Fibroblast of lung (primary cell): ENCODE measurements at places on chromosomes 2 and 18. TPM values are rescaled to one million over a fixed set of nuclear protein-coding genes. Genes with fewer than 3 reads are reported as not detected.

DNA sequence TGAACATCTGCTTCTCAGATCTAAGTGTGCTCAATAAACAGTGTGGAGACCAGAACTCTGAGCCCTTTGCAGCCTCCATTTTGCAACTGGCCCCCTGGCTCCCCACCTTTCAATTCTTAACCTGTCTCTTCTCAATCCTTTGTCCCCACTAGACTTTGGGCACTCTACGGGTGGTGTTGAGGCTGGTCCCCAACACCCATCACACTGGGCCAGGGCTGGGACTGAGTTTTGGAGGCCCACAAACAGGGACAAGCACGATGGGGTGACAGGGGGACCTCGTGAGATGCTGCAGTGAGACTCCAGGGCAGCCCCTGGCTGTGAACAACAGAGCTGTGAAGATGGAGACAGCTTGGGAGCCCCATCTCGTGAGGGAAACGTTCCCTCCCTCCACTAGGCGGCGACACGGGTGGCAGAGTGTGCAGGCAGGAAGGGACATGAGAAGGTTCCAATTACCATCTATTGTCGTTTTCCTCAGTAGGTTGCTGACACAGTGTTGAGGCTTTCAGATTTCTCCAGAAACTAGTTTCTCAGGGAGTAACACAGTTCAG is 1.2 kb downstream of the ANKMY1 start:
- DNase-seq = peak; percentile 39
- no peak overlapping the region for H3K27ac ChIP-seq
- H3K4me1 ChIP-seq = peaks cover 5% of the 10 kb centered on the region
- no peak overlapping the region for H3K4me3 ChIP-seq
- no peaks in the 10 kb centered on the region for H3K27me3 ChIP-seq

GRCh38 chr2:167209784-167210183 is 321.5 kb downstream of the XIRP2 start:
- no peak overlapping the region for H3K4me3 ChIP-seq
- no peaks in the 10 kb centered on the region for H3K36me3 ChIP-seq
- no peak for DNase-seq
- H3K4me1 ChIP-seq = no peaks in the 10 kb centered on the region

DNA sequence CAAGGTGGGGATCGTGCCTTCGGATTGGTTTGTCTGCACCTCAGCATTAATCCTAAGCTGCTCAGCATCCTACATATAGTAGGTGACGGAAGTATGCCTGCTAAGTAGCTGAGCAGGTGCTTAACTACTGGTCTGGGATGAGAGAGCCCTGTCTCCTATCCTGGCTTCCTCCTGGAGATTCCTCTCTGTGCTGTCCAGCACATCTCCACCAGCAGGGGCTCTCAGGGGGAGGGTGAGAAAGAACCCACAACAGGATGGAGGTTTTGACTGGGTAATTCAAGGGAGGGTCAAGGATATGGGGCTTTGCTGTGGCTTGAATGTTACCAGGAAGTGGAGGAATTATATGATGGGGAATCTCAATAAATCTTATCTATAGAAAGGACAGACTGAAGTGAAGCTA is 45.4 kb upstream of the KIF5C start:
- no peak overlapping the region for H3K4me3 ChIP-seq
- H3K27me3 ChIP-seq = no peaks in the 10 kb centered on the region
- H3K4me1 ChIP-seq = no peaks in the 10 kb centered on the region
- no peak overlapping the region for H3K27ac ChIP-seq

- no peaks in the 10 kb centered on the region for H3K27me3 ChIP-seq
- peak; percentile 50 for DNase-seq
- H3K4me3 ChIP-seq = no peak overlapping the region
- H3K4me1 ChIP-seq = peaks cover 27% of the 10 kb centered on the region
- H3K36me3 ChIP-seq = no peaks in the 10 kb centered on the region
Measured at GRCh38 chr2:149739171-149739882, 151.8 kb upstream of the MMADHC start.

- no peaks in the 10 kb centered on the region for H3K27me3 ChIP-seq
- no peaks in the 10 kb centered on the region for H3K36me3 ChIP-seq
- DNase-seq = no peak
- peak overlapping the region; percentile 82 for H3K4me3 ChIP-seq
- peaks cover 3% of the 10 kb centered on the region for H3K4me1 ChIP-seq
Measured at GRCh38 chr18:63317982-63318888, 1.3 kb downstream of the BCL2 start.

- no peak overlapping the region for H3K4me3 ChIP-seq
- DNase-seq = no peak
- H3K4me1 ChIP-seq = no peaks in the 10 kb centered on the region
- H3K36me3 ChIP-seq = no peaks in the 10 kb centered on the region
- H3K27ac ChIP-seq = no peak overlapping the region
- H3K27me3 ChIP-seq = no peaks in the 10 kb centered on the region
Measured at GRCh38 chr2:1378456-1379150, 34.7 kb upstream of the TPO start.

DNA sequence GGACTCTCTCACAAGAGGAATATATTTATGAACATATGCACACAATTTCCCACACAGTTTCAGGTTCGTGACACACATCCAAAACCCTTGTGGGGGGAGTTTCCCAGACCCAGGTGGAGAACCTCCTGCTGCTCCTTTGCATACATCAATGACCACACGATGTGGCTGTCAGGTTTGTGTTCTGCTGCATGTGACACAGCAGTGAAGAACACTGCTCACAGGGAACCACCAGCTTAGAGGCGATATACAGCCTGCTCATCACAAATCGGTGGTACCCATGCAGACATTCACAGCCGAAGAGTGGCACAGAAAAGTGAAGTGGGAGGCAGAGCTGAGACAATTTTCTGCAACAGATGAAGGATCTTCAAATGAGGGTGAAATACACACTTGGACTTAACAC is 175.6 kb upstream of the ZFP36L2 start:
- no peaks in the 10 kb centered on the region for H3K27me3 ChIP-seq
- H3K27ac ChIP-seq = no peak overlapping the region
- no peak overlapping the region for H3K4me3 ChIP-seq
- peaks cover 7% of the 10 kb centered on the region for H3K4me1 ChIP-seq
- no peaks in the 10 kb centered on the region for H3K36me3 ChIP-seq

GRCh38 chr2:136359121-136359965 is 241.4 kb upstream of the CXCR4 start:
- H3K4me1 ChIP-seq = no peaks in the 10 kb centered on the region
- no peak for DNase-seq
- no peak overlapping the region for H3K27ac ChIP-seq
- no peaks in the 10 kb centered on the region for H3K27me3 ChIP-seq
- no peak overlapping the region for H3K4me3 ChIP-seq
- no peaks in the 10 kb centered on the region for H3K36me3 ChIP-seq

- peaks cover 5% of the 10 kb centered on the region for H3K4me1 ChIP-seq
- H3K27me3 ChIP-seq = no peaks in the 10 kb centered on the region
- no peak overlapping the region for H3K4me3 ChIP-seq
- H3K27ac ChIP-seq = peak overlapping the region; percentile 58
- no peaks in the 10 kb centered on the region for H3K36me3 ChIP-seq
Measured at GRCh38 chr2:24702800-24703199, 90.4 kb downstream of the PTRHD1 start.

DNA sequence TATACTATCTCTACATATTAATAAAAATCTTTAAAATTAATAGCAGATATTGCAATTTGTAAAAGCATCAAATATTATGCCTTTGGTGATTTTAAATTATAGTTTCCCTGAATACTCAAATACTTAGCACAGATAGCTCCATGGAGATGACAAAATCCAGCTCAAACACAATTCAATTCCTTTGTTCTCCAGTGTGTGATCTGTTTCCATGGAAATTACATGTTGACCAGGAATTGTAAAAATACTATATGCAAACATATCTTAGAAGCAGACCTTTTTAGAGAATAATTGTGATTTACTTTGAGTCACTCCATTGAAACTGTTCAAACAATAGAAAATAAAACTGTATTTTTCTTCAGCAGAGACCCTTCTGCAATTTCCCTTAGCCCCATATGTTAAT is 68.3 kb downstream of the FAM161A start:
- H3K27ac ChIP-seq = no peak overlapping the region
- DNase-seq = no peak
- H3K36me3 ChIP-seq = no peaks in the 10 kb centered on the region
- H3K4me1 ChIP-seq = no peaks in the 10 kb centered on the region
- no peak overlapping the region for H3K4me3 ChIP-seq
- H3K27me3 ChIP-seq = no peaks in the 10 kb centered on the region

DNA sequence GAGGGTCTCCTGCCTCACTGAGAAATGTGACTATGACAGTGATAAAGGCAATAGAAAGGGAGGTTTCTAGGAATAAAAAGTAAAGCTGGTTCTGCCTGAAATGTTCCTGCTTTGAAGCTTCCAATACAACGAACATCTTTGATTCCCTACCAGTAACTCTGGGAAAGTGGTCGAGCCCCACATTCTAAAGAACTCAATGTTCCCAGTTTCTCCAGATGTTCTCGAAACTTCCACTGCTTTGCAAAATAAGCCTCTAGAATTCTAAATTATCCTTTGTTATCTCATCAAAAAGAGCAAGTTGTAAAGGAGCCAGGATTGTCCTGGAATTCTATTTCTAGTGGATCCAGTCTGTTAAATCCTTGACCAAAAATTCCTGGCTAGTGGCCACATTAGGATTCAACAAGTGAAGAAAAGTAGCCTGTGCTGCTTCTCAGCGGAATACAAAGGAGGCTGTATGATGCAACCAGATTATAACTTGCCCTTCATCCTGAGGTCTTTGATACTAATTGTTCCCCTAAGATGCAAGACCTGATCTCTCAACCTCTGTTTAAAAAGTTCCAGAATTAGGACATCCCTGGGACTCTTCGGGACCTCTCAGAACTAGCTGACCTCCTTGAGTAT is 8.4 kb downstream of the SCN7A start:
- H3K36me3 ChIP-seq = no peaks in the 10 kb centered on the region
- no peak overlapping the region for H3K4me3 ChIP-seq
- no peaks in the 10 kb centered on the region for H3K4me1 ChIP-seq
- no peak overlapping the region for H3K27ac ChIP-seq

GRCh38 chr18:48663931-48664847 is 125.4 kb downstream of the CTIF start:
- peaks cover 14% of the 10 kb centered on the region for H3K36me3 ChIP-seq
- H3K27me3 ChIP-seq = no peaks in the 10 kb centered on the region
- DNase-seq = peak; percentile 41
- H3K27ac ChIP-seq = no peak overlapping the region

GRCh38 chr2:10901160-10901939 is 10.4 kb upstream of the KCNF1 start:
- no peak overlapping the region for H3K4me3 ChIP-seq
- H3K4me1 ChIP-seq = no peaks in the 10 kb centered on the region
- DNase-seq = peak; percentile 39
- H3K36me3 ChIP-seq = no peaks in the 10 kb centered on the region

- peaks cover 14% of the 10 kb centered on the region for H3K36me3 ChIP-seq
- peaks cover 3% of the 10 kb centered on the region for H3K4me1 ChIP-seq
- no peaks in the 10 kb centered on the region for H3K27me3 ChIP-seq
- H3K4me3 ChIP-seq = no peak overlapping the region
- H3K27ac ChIP-seq = no peak overlapping the region
- no peak for DNase-seq
Measured at GRCh38 chr2:69518841-69519240, 81.6 kb upstream of the NFU1 start.

DNA sequence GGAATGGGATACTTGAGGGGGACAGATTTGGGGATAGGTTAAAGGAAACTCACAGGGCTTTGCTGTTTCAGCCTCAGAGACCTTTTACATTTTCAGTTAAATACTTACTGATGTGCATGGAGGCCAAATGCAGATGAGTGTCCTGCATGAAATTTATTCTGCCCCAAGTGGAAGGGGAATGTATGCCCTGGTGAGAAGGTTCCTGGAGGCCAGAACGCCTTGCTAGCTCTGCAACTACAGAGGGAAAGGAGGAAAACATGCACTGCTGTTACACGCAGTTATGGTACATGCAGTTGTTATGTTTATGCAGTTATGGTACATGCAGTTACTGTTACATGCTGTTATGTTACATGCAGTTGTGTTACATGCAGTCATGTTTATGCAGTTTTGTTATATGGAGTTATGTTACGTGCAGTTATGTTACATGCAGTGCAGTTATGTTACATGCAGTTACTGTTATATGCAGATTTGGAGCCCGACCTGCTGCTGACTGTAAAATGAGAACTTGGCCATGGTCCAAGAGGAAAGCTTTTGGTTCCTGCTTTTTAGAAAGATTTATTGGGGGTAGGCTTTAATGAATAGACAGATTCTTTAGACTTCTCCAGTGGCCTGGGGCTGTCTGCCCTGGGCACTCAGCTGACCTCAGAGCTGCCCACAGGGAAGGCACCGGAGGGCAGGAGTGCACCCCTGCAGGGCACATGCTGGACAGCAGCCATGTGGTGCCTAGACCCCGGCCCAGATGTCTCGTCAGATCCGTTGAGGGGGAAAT is 84.1 kb downstream of the LDLRAD4 start:
- no peaks in the 10 kb centered on the region for H3K36me3 ChIP-seq
- no peaks in the 10 kb centered on the region for H3K27me3 ChIP-seq
- H3K27ac ChIP-seq = no peak overlapping the region
- no peak for DNase-seq

GRCh38 chr2:191791953-191792560 is 54.8 kb downstream of the CAVIN2 start:
- H3K4me1 ChIP-seq = no peaks in the 10 kb centered on the region
- H3K36me3 ChIP-seq = no peaks in the 10 kb centered on the region
- H3K27me3 ChIP-seq = no peaks in the 10 kb centered on the region

DNA sequence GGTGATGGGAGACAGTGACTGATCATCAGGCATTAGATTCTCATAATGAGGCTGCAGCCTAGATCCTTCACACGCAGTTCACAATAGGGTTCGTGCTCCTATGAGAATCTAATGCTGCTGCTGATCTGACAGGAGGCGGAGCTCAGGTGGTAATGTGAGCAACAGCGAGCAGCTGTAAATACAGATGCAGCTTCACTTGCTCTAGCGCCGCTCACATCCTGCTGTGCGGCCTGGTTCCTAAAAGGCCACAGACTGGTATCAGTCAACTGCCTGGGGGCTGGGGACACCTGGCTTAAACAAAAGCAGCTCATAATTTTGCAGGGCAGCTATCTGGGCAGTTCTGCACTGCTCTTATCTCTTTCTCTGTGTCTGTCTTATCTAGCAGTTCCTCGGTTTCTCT is 20.4 kb upstream of the CD226 start:
- no peak for DNase-seq
- H3K36me3 ChIP-seq = no peaks in the 10 kb centered on the region
- no peak overlapping the region for H3K27ac ChIP-seq
- H3K4me1 ChIP-seq = no peaks in the 10 kb centered on the region
- no peaks in the 10 kb centered on the region for H3K27me3 ChIP-seq

- H3K27me3 ChIP-seq = peaks cover 4% of the 10 kb centered on the region
- DNase-seq = peak; percentile 63
- H3K4me3 ChIP-seq = no peak overlapping the region
- H3K4me1 ChIP-seq = peaks cover 13% of the 10 kb centered on the region
- no peaks in the 10 kb centered on the region for H3K36me3 ChIP-seq
- no peak overlapping the region for H3K27ac ChIP-seq
Measured at GRCh38 chr2:219446101-219446504, 11.5 kb downstream of the SPEG start.

GRCh38 chr18:78242806-78243205 is 736.8 kb upstream of the SALL3 start:
- no peak for DNase-seq
- H3K4me1 ChIP-seq = no peaks in the 10 kb centered on the region
- H3K36me3 ChIP-seq = no peaks in the 10 kb centered on the region

GRCh38 chr2:216113572-216113971 is 4.4 kb downstream of the XRCC5 start:
- H3K4me1 ChIP-seq = peaks cover 9% of the 10 kb centered on the region
- DNase-seq = no peak
- H3K27ac ChIP-seq = no peak overlapping the region
- no peaks in the 10 kb centered on the region for H3K27me3 ChIP-seq
- H3K36me3 ChIP-seq = peaks cover 12% of the 10 kb centered on the region

ACTG2 gene
- total RNA-seq = 4.1 TPM in 2 replicates

ERMN gene
- total RNA-seq = 0.17 TPM in 1 of 2 replicates, not detected in the other

GREB1L gene
- total RNA-seq = 0.26 and 0.33 TPM in 2 replicates

NCKAP5 gene
- total RNA-seq = 1.0 and 2.6 TPM in 2 replicates

SP5 gene
- under 0.01 TPM in 1 of 2 replicates, not detected in the other for total RNA-seq

COL6A3 gene
- total RNA-seq = 1,525 and 1,534 TPM in 2 replicates

ITGAV gene
- 149 and 205 TPM in 2 replicates for total RNA-seq
